Stimulated activated CD8-positive, alpha-beta memory T cell treated with anti-CD3 and anti-CD28 coated beads, Interleukin-2, amount 100 ng/mL, for 48 hours (primary cell): ENCODE measurements at places on chromosomes 5 and 9.

DNA sequence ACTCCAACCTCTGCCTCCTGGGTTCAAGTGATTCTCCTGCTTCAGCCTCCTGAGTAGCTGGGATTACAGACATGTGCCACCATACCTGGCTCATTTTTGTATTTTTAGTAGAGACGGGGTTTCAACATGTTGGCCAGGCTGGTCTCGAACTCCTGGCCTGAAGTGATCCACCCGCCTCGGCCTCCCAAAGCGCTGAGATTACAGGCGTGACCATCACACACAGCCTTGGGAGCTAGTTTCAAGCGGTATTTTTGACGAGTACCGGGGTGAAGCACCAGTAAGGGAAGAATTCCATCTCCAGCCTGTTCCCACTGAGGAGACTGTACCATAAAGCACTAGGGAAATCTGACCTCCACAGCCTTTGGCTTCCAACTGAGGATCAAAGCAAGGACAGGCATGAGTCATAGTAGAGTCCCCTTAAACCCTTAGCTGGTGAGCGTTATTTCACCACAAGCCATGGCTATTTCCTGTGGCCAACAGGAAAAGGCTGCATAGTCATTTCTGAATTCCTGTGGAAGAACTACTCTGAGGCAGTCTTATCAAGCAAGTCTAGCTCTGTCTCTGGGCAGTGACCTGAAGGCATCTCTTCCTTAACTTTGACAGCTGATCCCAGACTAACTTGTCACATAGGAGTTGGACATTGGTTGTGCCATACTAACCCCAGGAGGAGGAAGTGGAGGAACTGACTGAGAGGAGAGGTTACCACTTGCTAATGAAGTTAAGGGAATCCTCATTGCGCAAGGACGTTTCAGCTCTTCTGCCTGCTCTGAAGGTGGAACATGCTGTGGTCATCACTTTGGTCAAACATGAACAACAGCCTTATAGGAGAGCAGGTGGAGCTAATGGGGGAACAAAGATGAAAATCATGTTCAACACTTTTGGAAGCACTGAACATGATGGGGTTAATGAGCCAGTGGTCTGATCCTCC is 85.8 kb upstream of the DMRT1 start:
- DNase-seq: no peak

GRCh38 chr9:121773286-121773953 is 122.0 kb downstream of the DAB2IP start:
- no peak for DNase-seq

DNA sequence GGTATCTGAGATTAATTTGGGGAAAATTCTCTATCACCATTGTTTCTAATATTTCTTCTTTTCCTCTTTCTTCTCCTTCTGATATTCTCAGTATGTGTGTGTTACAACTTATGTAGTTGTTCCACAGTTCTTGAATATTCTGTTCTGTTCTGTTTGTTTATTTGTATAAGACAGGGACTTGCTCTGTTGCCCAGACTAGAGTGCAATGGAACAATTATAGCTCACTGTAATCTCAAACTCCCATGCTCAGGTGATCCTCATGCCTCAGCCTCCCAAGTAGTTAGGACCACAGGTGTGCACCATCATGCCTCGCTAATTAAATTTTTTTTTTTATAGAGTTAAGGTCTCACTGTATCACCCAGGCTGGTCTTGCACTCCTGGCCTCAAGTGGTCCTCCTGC is 145.8 kb upstream of the TUT7 start:
- no peak for DNase-seq

DNA sequence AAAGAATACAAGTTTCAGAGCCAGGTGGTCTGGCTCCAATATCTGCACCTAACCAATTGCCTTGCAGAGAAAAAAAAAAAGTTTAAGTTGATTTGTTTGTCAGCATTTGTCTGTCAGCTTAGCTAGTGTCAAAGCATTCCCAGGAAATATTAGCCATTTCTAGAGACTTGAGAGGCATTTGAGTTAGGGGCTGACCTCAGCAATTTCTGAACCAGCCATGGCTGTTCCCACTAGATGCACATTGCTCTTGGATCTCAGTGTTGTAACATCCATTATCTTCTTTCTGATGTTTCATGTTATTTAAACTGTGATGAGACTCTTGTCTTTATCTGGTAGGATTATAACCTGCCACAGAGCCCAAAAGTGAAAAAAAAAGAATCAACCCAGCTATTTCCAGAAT is 102.3 kb downstream of the NDUFAF2 start:
- no peak for DNase-seq

DNA sequence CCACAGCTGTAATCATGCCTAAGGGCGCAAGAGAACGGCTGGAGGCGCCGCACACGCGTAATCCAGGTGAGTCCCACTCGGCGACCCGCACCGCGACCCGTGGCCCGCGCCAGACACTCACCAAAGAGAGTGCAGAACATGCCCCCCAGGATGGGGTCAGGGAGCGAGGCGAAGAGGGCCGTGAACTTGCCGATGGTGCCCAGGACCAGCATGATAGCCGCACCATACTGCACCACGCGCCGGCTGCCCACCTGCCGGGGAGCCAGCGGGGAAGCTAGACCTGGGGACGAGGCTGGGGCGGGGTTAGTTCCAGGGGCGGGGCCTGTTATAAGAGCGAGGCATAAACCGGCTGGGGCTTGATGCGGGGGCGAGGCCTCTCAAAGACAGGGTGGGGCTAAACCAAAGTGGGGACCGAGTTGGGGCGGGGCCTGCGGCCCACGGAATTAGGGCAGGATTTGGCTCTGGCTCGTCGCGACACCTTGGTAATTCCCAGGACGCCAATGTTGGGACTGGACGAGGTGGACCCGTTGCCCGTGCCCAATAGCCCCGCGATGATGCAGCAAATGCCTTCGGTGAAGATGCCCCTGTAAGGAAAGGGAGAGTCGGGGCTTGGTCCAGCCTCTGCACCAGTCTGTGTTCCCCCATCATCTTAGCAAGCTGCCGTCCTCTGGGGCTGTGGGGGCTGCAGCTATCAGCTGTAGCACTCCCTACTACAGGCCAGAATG is 4.8 kb downstream of the SLC23A1 start:
- DNase-seq: no peak

DNA sequence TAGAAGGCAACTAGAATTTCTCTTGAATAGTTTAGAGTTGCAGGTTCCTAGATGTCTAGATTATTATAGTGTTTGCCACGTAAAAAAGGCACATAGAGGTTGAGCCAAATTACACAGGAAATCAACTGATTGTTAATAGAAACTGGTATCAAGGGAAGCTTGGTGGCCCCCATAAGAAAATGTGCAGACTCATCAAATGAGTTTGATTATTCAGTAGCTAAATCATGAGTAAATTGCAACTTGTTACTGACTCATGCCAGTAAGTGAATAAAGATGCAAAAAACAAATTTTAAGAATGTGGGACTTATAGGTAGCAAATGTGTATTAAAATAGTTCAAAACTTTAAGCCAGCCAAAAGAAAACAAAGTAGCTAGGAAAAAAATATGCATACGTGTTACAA is 1078.9 kb upstream of the CDH9 start:
- DNase-seq: no peak

DNA sequence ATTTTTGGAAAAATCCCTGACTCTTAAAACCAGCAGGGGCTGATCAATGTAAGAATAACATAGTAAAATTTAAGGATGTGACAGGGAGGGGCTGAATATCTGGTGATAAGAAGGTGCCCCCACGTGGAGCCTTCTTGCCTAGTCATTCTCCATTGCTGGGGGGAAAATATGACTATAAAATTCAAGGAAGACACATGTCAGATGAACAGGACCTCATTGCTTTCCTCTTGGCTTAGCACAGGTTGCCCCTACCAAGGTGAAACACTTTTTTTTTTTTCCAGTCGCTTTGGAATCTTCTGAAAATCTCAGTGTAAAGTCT is 310.9 kb downstream of the EFNA5 start:
- no peak for DNase-seq

DNA sequence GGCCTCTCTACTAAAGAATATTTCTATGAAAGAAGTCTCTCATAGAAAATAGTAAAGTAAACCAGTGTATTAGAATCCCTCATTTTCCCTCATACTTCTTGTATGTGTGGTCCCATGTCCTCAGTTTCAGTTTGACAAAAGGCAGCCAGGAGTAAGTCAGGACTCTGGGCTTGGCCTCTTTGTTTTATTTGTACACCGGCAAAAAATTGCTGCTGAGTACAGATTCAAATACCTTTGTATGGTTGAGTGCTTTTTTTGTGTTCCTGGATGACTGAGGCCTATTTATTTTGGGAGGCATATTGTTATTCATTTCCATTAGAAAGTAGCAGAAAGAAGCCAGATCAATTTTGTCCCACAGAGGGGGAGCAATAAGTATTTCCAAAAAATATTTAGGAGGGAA is 47.3 kb upstream of the CEP78 start:
- no peak for DNase-seq

GRCh38 chr5:65061250-65061973 is 292.7 kb downstream of the CWC27 start:
- DNase-seq: no peak

DNA sequence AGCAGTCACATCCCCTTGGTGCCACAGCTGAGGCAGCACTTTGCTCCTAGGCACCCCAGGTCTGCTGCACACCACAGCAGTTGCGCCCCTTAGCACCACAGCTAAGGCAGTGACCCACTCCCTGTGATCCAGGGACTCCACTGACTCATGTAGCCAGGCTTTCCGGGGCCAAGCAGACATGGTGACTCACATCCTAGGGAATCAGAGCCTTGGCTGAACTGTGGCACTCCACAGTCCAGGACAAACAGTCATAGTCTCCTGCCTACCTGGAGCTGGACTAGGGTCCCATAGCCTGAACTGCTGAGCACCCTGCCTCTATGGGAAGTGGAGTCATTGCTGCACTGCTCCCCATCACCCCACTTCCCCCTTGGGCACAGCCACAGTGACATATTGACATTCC is 338.7 kb downstream of the NPR3 start:
- DNase-seq: no peak

DNA sequence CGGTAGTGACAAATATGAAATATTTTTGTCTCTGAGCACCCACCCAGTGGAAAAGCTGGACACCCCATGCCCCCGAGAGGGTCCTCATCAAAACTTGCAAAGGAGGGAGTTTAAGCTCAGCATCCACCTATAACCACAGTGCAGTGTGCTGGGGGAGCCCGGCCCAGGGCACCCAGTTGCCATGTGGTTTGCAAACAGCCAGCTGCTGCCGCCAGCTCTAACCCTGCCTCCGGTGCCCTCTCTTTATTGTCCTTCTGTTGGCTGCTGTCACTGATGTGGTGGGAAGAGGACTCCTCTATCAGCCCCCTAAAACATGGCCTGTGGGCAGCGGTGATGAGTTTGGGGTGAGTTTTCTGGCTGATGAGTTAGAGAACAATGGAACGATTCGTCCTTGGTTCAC is 160.9 kb upstream of the MVB12B start:
- no peak for DNase-seq

DNA sequence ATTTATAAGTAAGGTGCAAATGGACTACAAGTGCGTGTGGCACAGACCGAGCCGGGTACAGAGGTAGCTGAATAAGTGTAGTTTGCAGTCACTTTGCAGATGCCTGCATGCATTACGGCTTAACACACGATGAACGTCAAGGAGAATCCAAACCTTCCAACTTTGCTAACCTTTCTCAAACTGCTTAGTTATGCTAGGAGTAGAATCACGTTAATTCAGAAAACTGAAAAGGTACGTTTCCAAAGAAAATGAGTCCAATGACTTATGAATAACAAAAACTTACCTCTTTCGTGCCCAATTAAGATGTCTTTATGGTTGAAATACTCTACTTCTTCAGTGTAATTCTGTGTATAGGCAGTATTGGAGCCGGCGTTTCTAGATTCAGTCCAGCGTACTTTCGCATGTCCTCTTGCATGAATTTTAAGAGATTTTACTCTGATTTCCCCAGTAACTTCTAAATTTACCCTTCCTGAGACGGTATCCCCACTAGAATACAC is 539 bp downstream of the ARRDC3 start:
- no peak for DNase-seq

DNA sequence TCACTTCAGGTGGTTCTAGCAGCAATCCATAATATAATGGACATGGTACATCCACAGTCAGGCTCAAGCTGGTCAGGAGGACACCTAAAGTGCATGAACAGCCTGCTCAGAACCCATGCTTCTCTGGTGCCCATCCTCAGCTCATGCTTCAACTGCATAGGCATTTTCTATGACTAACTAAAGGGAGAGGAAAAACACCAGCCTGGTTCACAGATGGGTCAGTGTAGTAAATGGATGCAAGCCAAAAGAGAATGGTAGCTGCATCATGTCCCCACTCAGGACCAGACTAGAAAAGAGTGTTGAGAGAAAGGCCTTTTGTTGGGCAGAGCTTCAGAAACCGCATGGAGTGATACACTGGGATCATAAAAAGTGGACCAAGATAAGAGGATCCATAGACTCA is 556.6 kb downstream of the TLE1 start:
- no peak for DNase-seq

DNA sequence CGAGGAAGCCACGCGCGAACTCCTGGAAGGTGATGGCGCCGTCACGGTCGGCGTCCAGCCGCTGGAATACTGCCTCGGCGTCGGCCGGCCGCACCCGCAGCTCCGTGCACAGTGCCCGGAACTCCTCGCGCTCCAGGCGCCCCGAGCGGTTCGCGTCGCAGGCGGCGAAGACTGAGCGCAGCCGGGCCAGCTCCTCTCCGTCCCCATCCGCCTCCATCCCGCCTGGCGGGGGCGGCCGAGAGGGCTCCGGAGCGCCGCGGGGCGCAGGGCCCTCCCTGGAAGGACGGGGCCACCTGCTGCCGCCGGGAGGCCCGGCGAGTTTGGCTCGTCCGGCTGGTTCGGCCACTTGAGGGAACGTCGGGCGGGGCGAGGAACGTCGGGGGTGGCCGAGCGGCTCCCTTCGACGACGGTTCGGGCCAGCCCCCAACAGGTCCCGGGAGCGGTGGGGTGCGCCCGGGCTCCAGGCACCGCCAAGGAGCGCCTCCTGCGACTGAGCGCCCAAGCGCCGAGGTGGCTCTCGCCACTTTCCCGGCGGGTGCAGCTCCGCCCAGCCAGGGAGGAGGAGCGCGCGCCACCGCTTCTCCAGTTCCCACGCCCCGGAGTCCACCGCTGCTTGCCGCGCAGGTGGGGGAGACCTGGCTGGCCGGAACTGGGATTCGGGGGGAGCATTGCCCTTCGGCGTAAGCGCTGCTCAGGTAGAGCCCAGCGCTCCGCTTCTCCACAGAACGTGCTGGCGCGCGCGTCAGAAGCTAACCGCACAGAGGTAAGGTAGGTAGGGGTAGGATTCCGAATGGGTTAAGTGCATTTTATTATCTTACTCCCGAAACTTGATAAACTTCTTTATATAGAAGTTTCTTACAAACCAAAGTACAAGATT is at the start of gene RASEF:
RASEF (minus strand) TSS at position 492 of the 877 bp plus-strand sequence; CDS start at position 217, 275 bp downstream.
- DNase-seq: no peak

DNA sequence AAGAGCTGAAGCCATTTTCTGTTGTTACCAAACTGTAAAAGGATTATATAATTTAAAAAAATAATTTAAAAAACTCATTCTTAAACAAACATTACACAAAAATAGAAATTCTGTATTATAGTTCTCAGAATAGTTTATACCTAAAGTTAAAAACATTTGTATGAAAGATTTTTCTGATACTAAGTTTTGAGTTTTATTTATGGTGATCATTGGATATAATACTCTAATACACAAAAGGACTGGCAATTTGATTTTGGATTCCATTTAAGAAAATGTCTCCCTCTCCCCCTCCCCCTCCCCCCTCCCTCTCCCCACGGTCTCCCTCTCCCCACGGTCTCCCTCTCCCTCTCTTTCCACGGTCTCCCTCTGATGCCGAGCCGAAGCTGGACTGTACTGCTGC is 37.7 kb upstream of the PDCL start:
- DNase-seq: no peak

- no peak for DNase-seq
Measured at GRCh38 chr9:33860200-33860871, 43.4 kb downstream of the UBE2R2 start.

- DNase-seq: no peak
Measured at GRCh38 chr9:76562511-76562911, 103.5 kb downstream of the GCNT1 start.
